Stimulated activated CD8-positive, alpha-beta memory T cell treated with anti-CD3 and anti-CD28 coated beads, Interleukin-7, amount 100 ng/mL, for 48 hours (primary cell): ENCODE measurements at places on chromosomes 3 and 15.
A peak's percentile ranks its signal among the peaks of the same experiment; 100 is the strongest.

GRCh38 chr3:33218446-33219174 lies at the start of gene SUSD5:
TSS of gene SUSD5 (minus strand) at chr3:33218810. CDS start at chr3:33218797, 13 bp downstream.
- no peak for DNase-seq

GRCh38 chr15:46552316-46552715 lies 917.5 kb downstream of the SQOR start:
- no peak for DNase-seq

DNA sequence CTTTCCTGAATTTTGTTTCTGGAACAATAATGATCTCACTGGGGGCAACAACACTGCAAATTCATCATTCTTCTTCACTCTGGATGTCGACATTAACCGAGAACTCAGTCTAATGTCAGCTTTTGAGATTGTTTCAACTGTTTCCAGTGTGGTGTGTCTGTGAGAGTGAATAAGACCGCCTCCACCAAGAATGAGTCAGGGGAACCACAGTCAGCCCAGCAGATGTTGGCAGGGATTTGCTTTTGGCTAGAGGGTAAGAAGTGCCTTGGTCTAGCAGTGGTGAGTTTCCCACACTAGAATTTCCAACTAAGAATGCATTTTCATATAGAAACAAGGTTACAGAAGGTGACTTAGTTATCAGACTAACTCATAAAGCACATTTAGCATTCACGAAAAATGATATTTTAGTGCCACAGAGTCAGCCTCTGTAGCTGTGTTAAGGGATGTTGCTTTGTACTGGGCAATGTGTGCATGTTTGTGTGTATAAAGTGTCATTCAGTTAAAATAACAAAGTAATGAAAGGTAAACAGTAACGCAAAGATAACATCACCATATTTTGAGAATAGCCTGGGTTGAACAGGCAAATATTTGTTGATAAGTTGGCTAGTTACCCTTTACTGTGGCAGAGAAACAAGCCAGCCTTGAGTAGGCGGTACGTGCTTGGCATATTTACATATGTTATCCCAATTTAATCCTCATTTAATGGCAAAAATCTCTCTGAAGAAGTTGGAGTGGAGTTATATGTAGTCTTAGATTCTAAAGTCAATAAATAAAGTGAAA lies 33.8 kb downstream of the DRD3 start:
- DNase-seq: peak; percentile 56

- DNase-seq: no peak
These were observed 74.8 kb upstream of the SEC13 start for GRCh38 chr3:10395671-10396070.

GRCh38 chr3:52198643-52199608 lies 966 bp downstream of the ALAS1 start:
- DNase-seq: no peak
